Stimulated activated CD4-positive, alpha-beta T cell treated with anti-CD3 and anti-CD28 coated beads, Interleukin-4, amount 100 ng/mL, for 4 hours (primary cell): ENCODE measurements at places on chromosomes 7 and 10.

- no peak for DNase-seq
Observed at GRCh38 chr10:44742248-44742647, 168.9 kb upstream of the TMEM72 start.

DNA sequence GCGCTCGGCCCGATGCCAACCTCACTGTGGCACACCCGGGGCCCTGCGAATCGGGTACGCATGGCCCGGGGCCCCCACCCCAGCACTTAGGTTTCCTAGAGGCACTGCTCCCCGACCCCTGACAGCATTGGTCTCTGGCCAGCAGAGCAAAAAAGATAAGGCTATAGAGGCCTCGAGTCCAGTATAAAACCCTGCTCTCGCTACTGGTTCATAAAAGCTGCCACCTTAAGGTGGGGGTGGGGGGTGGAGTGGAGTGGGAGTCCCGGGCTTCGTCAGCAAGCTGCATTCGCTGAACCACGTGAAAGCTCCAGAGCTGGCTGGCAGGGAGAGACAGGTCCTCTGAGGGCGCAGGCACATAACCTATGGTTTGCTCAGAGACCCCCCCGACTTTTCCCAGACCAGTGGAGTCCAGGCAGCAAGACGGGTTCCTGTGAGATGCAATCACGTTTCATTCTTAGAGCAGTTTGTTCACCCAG is 1.3 kb downstream of the KAZALD1 start:
- peak; percentile 20 for DNase-seq

GRCh38 chr7:138893258-138893657 is 87.9 kb downstream of the KIAA1549 start:
- DNase-seq = no peak

DNA sequence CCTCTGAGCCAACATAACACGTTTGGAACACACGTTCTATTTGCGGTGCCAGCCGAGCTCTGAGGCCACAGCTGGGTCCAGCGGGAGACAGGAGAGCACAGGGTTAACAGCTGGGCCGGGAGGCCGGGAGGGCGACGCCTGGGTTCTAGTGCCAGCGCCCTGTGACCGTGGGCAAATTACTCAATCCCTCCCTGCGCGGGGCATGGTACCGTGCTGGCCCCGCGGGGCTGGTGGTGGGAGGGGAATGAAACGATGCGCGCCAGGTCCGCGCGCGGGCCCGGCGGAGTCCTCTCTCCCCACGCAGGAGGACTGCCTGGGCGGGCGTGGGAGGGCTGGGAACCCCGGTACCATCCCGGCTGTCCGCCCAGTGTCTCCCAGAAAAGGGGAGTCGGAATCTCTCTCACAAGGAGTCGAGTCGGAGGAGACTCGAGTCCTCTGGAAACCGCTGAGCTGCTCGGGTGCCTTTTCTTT is 30.4 kb downstream of the LEP start:
- no peak for DNase-seq

DNA sequence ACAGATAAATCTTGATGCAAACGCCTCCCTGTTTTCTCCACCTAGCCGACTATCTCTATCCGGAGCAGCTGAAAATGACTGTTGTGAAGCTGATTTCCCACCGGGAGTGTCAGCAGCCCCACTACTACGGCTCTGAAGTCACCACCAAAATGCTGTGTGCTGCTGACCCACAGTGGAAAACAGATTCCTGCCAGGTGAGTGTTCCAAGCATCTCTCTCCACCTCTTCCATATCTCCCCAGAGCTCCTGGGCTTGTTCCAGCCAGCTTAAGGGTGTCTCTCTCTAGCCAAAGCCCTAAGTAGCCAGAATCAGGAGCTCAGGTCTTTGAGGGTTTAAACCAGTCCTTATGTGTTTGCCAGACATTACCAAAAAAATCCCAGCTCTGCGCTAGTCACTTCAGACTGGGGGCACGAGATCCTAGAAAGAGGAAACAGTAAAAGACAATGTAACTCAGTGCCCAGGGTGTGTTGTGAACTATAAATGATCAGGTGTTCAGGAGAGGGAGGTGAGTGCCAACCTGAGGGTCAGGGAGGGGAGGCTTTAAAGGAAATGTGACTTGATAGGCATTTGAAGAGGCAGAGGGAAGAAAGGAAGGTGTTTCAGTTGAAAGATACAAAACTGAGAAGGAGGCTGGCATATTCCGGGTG is 4.4 kb downstream of the PLAU start:
- DNase-seq = no peak

DNA sequence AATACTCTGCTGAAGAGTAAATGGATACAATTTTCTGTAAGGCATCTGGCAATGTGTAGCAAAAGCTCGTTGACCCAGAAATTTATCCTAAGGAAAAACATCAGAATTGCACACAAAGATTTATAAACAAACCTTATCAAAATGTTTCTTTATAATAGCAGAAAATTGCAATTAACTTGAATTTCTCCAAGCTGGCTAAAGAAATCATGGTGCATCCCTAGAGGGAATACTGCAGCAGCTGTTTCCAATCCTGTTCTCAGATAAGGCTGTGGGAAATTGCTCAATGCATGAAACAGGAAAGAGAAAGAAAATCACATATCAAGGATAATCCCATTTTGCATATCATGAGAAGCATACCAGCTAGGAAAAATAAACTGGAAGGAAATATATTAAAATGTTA is 18.7 kb downstream of the TACR2 start:
- no peak for DNase-seq

- no peak for DNase-seq
Observed at GRCh38 chr7:43824963-43825362, 44.4 kb downstream of the MRPS24 start.

GRCh38 chr7:156780724-156781455 is 112.1 kb downstream of the LMBR1 start:
- no peak for DNase-seq

DNA sequence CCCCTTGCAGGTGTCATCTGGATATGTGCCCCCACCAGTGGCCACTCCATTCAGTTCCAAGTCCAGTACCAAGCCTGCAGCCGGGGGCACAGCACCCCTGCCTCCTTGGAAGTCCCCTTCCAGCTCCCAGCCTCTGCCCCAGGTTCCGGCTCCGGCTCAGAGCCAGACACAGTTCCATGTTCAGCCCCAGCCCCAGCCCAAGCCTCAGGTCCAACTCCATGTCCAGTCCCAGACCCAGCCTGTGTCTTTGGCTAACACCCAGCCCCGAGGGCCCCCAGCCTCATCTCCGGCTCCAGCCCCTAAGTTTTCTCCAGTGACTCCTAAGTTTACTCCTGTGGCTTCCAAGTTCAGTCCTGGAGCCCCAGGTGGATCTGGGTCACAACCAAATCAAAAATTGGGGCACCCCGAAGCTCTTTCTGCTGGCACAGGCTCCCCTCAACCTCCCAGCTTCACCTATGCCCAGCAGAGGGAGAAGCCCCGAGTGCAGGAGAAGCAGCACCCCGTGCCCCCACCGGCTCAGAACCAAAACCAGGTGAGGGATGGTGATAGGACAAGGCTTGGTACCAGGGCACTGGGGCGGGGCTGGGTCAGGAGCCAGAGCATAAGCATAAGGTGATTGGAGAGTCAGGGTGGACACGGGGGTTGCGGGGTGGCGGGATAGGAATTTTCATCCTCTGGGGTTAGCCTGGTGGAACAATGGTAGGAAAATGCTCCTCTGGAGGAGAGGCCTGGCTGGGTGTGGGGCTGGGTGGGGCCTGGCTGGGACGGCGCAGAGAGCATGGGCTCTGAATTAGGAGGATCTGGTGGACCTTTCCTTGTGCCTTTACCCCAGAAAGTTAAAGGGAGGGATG is 1.9 kb downstream of the ZYX start:
- DNase-seq = no peak

GRCh38 chr10:45420453-45421192 is 46.6 kb downstream of the ALOX5 start:
- DNase-seq = peak; percentile 13

DNA sequence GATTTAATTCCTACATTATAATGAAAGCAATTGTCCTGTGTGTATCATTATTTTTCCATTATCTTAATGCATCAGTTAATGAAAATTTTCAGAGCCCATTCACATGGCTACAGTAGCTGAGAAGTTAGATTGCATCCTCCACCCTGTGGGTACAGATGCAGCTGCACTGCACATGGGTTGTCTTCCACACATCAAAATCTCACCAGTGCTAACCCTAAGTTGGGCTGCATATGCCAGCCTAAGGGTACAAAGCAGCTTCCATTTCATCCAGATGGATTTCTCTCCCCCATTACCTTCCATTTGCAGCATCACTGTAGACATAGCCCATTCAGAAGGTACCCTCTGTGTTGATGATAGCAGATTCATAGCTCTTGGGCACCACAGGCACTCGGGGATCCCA is 74.7 kb upstream of the WDR11 start:
- no peak for DNase-seq

DNA sequence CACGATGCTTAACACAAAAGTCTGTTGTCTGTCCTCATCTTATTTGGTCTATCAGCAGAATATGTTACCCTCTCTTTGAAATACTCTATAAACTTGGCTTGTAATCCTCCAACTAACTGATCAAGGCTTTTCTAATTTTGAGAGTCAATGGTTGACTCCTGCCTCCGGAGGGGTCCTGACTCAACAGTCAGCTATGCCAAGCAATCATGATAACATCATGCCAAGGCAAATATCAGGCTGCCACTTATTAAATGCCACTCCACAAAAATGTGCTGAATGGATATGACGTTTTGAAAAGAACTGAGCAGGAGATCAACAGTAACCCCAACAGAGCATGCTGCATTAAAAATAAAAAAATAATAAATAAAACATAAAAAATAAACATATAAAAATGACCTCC is 116.1 kb downstream of the PARD3 start:
- DNase-seq = no peak

GRCh38 chr7:149330914-149331567 is 69.0 kb downstream of the ZNF783 start:
- DNase-seq = no peak

GRCh38 chr10:19046679-19047078 is 1.9 kb upstream of the MALRD1 start:
- DNase-seq = no peak

DNA sequence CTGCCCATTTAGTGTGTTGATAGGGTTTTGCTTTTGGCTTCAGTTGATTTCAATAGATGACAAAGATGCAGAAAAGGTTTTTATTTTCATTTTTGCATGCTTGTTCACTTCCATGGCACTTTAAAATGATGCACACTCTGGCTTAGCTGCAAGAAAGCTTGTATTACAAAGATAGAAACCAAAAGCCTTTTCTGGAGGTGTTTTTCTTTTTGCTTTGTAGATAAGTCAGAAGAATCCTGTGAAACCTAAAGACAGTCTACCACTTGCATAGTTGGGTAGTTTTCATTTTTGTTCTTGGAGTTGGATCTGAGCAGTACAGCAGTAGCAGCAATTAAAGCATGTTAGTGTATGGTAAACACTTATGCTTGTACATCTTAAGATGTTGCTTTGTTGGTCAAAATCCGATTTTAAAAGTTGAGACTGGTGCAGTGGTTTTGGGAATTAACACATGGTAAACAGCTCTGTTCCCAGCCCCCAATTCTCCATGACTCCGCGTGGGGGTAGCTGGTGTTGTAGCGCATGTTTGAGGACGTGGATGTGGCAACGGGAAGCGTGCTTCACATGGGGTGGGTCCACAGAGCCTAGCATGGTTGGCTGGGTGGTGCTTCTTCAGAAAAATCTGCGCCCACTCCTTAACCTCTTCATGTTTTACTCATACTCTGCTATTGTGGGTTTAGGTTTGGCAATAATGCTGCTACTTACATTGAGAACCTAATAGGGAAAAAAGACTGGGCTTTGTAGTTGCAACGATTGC is 19.8 kb downstream of the CCNY start:
- DNase-seq = no peak

- DNase-seq = no peak
Observed at GRCh38 chr7:31408140-31408729, 67.7 kb upstream of the NEUROD6 start.

GRCh38 chr7:122965306-122965705 is 30.2 kb downstream of the TAS2R16 start:
- no peak for DNase-seq

DNA sequence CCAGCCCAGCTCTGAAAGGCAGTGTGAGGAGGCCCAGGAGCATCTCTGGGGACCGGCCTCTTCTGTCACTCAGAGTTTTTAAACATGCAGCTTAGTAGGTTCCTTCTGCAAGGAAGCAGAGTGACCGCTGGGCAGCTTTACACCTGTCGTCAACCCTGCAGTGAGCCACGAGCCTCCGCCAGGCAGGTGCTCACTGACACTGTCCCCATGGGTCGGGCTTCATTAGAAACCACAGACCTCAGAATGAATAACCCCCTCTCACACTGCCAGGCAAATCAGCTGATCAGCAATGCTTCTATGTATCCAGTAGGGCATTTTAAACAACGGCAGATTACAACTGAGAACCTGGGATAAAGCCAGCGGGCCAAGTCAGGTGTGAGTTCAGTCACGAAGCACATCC is 106.1 kb downstream of the MAD1L1 start:
- DNase-seq = no peak

DNA sequence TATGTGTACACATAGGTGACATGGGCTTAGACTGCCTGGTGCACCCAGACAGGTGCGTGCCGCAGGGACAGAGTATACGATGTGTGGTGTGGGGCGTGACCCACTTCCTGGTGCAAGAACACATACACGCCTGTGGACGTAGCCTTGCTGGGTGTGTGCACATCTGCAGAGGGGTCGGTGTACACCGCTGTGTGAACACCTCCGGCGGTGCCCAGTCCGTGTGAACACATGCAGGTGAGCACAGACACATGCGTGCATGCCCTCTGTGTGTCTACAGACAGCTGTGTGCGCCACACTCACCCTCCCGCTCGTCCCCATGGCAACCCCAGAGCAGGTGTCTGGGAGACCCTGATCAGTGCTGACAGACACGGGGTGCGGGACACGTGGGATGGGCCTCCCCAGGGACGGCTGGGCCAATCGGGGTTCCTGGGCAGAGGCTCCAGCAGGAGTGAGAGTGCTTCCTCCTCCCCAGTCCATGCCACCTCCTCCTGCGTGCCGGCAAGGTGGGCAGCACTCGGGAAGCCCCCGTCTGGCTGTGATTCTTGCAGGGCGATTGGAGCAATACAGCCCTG is 23.4 kb downstream of the ELFN1 start:
- no peak for DNase-seq

GRCh38 chr10:63236113-63236935 is 103.2 kb downstream of the NRBF2 start:
- peak; percentile 10 for DNase-seq

GRCh38 chr10:120667276-120667675 is 183.9 kb upstream of the WDR11 start:
- no peak for DNase-seq

DNA sequence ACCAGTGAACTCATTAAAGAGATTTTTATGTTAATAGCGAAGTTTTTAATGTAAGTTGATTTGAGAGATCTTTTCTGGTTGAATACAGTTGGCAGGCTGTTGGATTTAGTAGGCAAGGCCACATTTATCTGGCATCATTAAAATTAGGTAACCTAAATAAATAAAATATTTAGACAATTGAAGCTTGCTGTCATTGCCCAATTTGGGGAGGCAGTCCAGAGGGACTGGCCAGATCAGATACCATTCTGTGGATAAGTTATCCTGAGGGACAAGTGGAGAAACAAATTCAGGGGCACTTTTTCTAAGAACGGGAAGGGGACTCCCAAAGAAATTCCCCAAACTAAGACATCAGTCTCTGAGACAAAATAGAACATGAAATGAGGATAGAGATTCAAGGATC is 397.8 kb downstream of the GFRA1 start:
- DNase-seq = no peak
